Spleen (tissue), 13 donors: ENCODE measurements at places on chromosomes 7 and 10. TPM values are rescaled to one million over a fixed set of nuclear protein-coding genes. Genes with fewer than 3 reads are reported as not detected.

The TRIL gene
- 0.96 TPM for polyA plus RNA-seq

The SEMA3C gene
- polyA plus RNA-seq = 1.8 TPM

The SH3PXD2A gene
- 8.1 TPM for polyA plus RNA-seq

The GRM8 gene
- not detected for polyA plus RNA-seq

The AOAH gene
- polyA plus RNA-seq = 30.3 TPM

The DENND2A gene
- polyA plus RNA-seq = 7.7 TPM

The ZRANB1 gene
- polyA plus RNA-seq = 5.0 TPM

The TMEM229A gene
- 0.06 TPM for polyA plus RNA-seq
